GOT3 (cell line): ENCODE measurements at places on chromosomes 3 and 15.

DNA sequence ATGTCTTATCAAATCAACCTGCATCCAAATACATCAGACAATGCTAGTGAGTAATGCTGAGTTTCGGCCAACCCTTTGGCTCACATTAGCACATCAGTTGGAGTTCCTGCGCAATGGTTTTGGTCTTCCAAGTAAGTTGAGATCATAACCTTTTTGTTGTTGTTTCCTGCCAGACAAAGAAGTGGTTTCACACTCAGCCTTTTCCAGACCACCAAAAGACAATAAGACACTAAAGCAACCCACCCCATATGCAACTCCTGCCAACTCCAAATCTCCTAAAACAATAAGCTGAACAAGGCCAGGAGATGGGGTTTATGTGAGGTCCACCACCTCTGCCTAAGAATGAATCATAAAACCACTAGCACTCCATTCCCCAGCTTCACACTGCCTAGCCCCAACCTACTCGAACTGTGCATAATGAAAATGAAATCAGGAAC lies 177.0 kb downstream of the ERC2 start:
- no peak for DNase-seq

DNA sequence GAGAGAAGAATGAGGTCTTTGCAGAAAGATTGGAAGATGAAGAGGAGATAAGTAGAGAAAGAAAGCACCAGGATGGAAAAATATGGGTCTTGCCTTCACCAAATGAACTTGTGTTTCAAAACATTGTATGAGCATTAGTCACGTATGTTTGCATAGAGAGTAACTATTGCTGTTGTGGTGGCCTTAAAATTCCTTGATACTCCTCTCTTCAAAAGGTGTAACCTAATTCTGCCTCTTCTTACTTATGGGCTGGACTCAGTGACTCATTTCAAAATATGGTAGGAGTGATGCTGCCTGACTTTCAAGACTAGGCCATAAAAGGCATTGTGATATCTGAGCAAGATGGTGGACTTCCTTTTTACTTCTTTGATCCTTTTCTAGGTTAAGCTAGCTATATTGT lies 228.7 kb upstream of the ZNF385D start:
- DNase-seq, result no peak

DNA sequence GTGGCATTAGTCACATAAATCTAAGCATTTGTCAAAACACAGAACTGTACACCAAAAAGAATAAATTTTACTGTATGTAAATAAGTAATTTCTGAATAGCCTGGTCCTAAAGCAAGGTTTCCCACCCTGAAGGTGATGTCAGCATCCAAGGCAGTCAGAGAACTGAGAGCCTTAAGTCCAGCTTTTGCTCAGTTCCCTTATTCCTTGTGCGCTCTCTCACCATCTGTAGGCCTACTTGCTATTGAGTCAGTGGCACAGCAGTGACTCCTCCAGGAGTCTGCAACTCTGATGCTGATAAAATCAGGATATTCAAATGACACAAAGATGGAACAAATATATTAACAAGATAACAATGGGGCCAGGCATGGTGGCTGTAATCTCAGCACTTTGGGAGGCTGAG lies 22.3 kb downstream of the VPS39 start:
- no peak for DNase-seq

DNA sequence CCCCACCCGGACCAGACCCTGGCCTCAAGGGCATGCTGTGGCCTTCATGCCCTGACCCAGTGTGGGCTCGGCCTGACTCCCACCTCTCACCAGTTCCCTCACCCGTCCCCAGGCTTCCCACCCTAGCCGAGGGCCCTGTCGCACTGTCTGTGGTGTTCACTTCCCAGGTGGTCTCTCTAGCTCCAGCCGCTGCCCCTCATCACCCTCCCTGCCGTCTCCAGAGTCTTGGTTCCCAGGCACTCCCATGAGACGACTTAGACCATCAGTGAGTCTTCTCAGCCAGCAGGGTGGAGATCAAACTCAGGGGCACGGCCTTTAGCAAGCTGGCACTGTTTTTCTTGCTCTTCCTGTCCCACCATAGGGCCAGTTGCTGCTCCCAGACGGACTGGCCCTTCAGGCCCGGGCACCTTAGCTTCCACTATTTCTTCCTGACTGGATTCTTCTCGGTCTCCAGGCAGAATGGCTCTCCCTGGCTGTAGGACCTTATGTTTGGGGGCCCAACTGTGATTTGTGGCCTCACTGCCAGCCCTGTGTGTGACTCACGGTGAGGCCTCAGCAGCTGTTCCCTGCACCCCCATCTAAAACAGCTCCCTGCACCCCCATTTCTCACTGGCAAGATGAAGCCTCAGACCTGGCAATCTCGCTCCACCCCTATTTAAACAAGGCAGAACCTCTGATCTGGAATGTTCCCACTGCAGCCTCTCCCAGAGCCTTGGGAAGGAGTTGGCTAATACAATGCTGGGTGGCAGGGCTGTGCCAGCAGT lies 9.4 kb upstream of the PCSK6 start:
- DNase-seq, result no peak

DNA sequence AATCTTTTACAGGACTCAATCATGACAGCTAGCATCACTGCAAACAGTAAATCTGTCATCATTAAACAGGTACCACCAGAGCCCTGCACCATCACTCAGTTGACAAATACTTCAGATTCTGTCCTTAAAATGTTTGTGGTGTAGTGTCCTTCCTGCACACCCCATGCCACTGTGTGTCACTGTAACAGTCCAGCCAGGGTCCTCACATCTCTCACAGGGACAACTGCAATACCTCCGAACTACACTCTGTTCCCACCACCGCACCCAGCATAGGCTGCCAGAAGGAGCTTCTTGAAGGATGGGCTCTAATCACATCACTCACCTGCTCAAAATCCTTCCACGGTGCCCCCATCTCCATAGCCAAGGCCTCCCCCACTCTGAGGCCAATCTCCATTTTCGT lies 90.2 kb upstream of the FGF12 start:
- no peak for DNase-seq

- no peak for DNase-seq
Observed at GRCh38 chr15:95698951-95699350, 631.5 kb upstream of the NR2F2 start.

DNA sequence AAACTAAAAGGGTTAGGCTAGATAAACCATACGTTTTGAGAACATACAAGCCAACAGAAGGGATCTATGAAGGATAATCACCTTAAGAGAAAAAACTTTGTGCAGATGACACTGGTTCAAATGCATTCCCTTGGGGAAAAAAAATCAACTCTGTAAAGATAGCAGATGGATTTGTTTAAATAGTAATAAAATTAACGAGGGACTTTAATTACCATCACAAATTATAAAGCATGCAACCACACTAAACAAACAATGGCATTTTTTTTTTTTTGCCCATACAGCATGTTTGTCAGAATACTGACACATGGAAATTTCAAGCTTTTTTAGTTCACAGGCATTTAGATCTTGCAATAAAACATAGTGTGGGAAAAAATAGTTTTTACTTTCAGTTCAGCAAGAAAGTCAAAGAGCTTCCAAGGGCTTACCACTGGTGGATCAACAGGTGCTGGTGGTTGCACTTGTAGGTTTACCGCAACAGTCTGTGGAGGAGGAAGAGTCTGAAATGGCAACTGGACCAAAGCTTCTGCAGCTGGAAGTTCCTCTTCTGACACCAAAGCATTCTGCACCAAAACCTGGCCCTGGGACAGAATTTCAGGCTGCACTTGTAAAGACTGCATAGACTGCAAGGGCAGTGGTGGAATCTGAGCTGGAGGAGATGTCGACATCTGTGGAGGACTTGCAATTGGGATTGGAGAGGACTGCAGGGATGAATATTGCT lies 53.1 kb downstream of the PHC3 start:
- no peak for DNase-seq

- DNase-seq, result no peak
Observed at GRCh38 chr3:31008994-31009393, 114.5 kb upstream of the GADL1 start.

- no peak for DNase-seq
Observed at GRCh38 chr3:170670504-170670903, 84.6 kb upstream of the SLC7A14 start.

DNA sequence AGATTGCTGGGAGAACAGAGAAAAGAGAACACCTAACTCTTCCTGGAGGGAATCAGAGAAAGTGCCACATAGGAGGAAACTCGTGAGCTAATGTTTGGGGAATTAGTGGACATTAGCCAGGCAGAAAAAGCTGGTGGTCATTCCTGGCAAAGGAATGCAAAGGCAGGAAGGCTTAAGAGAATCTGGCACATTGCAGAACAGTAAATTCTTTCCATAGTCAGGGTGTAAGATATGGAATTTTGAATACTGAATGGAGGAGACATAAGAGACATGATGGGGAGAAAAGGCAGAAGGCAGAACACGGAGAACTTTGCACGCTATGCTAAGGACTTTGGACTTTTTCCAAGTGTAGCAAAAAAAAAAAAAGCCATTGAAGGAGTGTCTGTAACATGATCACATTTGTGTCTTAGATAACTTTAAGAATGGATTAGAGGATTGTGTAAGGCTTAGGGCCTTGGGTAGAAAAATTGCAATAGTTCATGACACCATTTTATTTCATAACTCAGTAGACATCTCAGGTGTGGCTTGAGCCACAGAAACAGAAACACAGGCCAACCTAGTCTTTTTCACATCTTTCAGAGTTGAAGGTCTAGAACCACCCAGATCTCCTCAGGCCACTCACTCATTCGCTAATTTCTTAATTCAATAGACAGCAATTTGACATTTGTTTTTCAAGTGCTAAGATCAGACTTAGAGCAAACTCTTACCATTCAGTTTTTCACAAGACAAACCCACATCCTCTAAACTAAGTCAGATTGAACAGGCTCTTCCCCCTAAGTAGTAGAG lies 31.2 kb upstream of the CCDC80 start:
- DNase-seq, result no peak

DNA sequence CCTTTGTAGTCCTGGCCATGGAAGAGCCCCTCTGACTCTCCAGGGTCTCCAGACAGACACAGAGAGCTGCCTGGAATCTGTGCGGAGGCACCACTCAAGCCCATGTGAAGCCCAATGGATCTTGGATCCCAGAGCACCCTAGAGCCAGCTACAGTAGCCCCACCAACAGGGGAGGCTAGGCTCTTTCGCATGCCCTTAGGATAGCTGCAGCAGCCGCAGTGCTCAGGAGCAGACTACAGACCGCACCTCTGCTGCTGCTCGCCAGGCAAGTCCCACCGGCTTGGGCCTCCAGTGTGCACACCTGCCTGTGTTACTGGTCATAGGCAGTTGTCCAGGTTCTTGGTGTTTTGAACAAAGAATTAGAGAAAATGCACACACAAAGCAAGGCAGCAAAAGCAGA lies 131.6 kb downstream of the SPATA16 start:
- no peak for DNase-seq

DNA sequence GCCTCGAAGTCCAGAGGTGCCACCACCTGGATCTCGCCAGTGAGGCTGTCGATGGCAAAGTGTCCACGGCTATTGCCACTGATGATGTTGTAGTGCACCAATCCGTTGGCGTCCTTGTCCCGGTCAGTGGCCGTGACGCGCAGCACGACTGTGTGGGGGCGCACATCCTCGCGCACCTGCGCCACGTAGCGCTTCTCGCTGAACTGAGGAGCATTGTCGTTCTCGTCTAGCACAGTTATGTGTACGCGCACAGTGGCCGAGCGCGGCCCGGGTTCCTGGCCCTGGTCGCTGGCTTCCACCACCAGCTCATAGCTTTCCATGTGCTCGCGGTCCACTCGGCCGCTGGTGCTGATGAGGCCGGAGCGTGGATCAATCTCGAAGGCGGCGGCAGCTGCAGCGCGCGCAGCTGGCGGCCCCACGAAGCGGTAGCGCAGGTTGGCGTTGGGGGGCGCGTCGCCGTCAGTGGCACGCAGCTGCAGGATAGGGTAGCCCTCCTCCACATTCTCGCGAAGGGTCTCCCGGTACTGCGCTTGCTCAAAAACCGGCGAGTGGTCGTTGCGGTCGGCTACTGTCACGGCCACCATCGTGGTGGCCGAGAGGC lies 1.8 kb downstream of the CELSR3 start:
- DNase-seq, result no peak

DNA sequence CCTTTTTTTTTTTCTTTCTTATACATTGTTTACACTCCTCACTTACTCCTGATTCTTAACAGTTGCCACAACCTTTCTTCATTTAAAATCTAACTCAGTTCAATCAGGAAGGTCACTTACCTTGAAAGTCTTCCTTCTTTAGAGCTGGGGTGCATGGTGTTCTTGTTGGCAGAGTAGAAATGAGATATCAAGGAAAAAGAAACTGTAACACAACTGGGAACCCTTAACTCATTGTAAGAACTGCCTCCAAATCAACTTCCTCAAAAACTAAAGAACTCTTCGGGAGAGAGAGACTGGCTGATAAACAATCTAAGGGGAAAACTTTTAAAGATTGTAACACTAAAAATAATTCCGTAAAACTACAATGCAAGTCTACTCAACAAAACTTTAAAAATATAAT lies 1.4 kb upstream of the APPL1 start:
- no peak for DNase-seq

GRCh38 chr3:69033470-69033869 lies 18.7 kb downstream of the TMF1 start:
- DNase-seq, result no peak

- DNase-seq, result no peak
Observed at GRCh38 chr3:150059729-150060128, 89.0 kb upstream of the PFN2 start.

DNA sequence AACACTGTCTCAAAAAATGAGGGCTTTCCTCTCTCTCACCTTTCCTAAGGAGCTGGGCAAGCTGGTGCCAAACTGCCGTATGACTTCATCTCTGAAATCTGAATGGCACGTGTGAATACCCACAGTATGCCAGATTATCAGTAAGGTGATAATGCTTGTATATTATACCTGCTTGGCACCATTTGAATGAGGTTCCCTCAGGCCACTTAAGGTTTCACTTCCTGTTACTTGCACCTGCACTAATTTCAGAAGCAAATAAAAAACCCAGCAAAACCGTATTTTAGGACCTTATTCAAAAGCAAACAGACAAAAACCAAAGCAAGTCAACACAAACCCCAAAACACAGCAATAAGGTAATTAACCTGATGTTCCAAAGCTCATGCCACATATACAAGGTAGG lies 19.7 kb downstream of the FOXP1 start:
- DNase-seq, result no peak

DNA sequence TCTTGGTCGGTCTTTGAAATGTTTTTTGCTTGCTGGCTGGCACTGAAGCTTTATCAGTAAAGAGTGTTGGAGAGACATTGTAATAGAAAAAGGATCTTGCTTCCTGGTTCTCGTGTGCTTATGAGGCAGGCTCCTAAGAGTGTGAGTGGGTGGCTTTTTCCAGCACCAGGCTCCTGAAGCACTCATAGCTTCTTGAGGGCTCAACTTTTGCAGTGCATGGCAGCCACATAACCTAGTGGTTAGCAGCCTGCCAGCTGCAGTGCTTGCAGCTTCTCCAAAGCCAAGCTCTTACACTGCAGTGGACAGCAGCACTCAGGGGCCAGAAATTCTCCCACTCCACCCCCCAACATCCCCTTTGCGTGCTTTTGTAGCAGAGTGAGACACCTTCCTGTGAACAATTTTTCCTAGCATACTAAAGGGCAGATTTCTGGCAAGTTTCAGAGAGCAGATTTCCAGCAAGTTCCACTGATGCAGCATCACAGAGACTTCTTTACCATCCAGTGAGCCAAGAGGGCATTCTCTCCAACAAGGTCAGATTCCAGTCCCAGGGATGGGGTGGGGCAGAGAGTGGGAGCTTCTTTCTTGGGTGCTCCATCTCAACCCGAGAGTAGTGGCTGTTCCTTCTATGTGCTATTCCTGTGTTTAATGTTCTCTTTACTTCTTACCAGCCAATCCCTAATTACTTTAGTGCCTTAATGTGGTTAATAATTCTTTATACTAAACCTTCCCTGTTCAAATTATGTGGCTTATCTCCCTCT lies 15.8 kb upstream of the ARHGEF26 start:
- DNase-seq, result no peak
